Spinal cord (tissue), 10 donors: ENCODE measurements at places on chromosomes 1 and 21.

DNA sequence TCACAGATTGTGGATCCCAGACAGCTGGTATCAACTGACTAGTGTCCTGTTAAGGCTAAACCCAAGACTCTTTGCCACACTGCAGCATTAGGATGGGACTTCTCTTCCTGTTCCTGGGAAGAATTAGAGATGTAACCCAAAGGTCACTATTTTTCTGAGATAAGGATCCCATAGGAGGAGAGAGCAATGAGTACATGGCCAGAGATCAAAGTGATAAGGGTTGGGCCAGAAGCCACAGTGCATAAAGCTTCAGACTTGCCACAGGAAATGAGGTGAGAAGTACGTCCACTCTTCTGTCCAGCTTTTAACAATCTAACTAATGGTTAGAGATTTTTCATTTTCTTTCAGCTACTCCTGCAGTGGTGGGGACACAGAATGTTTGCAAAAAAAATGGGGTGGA is at the start of gene HSD3B1:
Gene HSD3B1, plus strand, starts transcription at position 270 of the 400 bp plus-strand sequence. CDS start 267 bp downstream, outside the sequence.
- no peak for DNase-seq

DNA sequence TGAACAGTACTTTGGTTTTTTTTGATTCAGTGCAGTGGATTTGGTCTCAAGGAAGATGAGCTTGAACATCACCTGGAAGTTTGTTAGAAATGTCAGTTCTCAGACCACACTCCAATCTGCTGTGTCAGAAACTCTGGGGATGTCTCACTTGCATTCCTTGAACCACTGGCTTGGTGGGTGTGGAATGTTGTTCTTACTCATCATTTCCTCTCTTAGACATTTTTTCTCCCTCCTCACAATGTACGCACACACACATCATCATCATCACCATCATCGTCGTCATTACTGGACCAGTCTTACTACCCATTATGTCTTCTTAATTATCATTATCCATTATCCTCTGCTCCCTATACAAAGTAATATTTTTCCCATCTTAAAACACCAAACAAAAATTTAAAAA is 91.9 kb upstream of the KCNK2 start:
- DNase-seq: no peak

- DNase-seq: no peak
Measured at GRCh38 chr21:32198384-32198783, 80.5 kb downstream of the MIS18A start.

DNA sequence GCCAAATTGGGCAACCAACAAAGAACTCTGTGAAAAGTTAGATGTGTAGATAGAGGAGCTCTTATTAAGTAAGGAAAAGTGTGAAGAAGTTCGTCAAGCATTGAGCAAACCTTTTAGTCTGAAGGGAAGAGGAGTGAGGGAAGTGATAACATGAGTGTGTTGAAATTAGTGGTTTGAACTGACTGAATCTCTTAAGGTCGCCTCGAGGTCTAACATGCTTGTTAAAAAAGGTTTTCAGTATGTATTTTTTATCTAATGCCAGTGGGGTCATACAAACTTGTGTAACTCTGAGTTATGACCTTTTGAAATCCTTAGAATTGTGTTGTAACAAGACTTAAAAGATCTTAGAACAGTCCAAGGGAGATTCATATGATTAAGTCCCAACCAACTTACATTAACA is 34.1 kb downstream of the SOAT1 start:
- DNase-seq: no peak

GRCh38 chr1:87134061-87134460 is 194.6 kb upstream of the LMO4 start:
- DNase-seq: no peak

- peak; percentile 84 for DNase-seq
Measured at GRCh38 chr1:55375617-55376258, 160.6 kb upstream of the USP24 start.

- no peak for DNase-seq
Measured at GRCh38 chr1:67596674-67597073, 88.3 kb upstream of the GADD45A start.

DNA sequence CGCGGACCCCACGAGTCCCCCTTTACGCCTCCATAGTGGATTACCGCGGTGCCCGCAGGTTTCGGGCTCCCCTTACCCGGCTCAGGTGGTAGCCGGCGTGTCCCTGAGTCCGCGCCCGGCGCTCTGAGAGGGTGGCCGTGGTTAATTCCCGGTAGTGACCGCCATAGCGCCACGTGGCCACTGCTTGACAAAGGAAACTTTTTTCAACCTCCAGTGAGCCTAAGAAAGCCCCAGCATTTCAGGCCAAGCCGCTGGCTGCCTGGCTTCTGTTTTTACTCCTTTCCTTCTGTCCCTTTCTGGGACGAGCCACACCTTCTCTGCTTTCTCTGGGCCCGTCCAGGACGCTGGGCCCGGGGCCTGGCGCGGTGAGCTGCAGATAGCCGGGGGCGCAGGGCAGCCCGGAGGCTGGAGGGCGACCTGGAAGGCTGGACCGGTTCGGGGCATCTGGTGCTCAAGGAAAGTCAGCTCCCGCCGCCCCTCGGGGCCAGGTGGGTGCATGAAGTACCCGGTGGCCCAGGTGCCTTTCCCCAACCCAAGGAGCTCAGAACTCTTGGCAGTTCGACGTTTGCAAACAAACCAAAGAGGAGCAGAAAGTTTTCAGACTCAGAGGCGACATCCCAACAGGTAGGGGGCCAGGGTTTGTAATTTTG is 540 bp upstream of the C1orf198 start:
- peak; percentile 82 for DNase-seq

- DNase-seq: no peak
Measured at GRCh38 chr1:172484252-172484651, 40.4 kb upstream of the PIGC start.
